HFF-Myc (cell line): ENCODE measurements at places on chromosomes 11 and 22.

- no peak for DNase-seq
Observed at GRCh38 chr22:49007013-49007653, 820.5 kb downstream of the BRD1 start.

DNA sequence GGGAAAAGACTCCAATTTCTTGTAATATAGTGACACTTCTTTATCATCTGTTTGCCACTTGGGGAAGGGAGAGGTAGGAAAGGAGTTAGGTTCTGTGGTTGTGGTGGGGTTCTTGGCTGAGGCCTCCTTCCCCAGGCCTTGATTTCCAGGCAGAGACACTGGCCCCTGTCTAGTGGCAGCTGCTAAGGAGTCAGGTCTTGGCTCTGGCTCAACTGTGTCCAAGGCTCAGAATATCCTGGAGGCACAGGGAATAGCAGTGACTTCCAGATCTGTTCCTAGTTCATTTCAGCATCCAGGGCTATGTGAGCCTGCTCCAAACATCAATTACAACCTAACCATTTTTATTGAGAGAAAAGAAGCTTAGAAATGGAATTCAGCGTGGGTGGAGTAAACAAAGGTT is 29.5 kb downstream of the PPFIBP2 start:
- no peak for DNase-seq

- no peak for DNase-seq
Observed at GRCh38 chr11:107756553-107756952, 44.7 kb upstream of the SLN start.

DNA sequence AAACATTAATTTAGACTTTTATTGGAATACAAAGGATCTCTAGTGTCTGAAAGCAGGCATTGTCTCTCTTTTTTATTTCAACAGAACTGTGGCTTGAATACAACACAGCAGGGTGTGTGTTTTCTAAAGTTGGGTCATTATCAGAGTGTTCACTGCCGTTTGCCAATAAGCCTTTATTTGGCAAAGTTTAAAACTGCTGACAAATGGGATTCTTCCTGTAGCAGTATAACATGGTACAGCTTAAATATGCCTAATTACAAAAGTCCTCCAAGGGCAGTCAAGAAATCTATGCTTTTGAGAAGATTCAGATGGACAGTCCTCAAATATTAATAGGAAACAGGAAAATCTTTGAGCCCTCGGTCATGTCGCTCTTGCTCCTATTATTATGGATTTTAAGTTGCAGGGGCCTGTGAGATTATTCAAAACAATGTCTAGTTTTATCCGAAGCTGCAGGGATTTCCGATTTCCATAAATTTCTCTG is 199.9 kb downstream of the MAML2 start:
- DNase-seq, result no peak

DNA sequence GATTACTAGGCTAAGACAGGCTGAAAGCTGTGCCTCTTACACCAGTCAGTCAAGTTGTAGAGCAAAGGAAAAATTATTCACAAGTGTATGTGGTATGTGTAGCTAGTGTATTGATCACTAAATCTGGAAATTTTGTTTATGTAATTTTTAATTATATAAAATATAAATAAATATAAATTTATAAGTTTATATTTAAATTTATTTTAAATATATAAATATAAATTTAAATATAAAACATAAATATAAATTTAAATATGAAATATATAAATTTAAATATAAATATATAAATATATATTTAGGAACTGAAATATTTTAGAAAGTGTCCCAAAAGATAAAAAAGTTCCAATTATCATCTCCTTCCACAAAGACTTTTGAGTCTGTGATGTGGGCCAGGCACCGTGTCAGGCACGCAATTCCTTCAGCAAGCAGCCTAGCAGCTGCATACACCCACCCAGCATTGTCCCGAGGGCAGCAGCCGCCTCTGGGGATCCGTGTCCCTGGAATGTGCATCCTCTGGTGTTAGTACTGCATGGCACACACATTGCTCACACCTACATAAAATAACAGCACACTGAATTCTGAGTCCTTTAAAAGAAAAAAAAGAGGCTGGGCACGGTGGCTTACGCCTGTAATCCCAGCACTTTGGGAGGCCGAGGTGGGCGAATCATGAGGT is 1098.0 kb downstream of the BRD1 start:
- DNase-seq, result no peak
